DMS 273 treated with DMSO at 0.1 percent for 48 hours (cell line): ENCODE measurements at places on chromosomes 13 and 19.

DNA sequence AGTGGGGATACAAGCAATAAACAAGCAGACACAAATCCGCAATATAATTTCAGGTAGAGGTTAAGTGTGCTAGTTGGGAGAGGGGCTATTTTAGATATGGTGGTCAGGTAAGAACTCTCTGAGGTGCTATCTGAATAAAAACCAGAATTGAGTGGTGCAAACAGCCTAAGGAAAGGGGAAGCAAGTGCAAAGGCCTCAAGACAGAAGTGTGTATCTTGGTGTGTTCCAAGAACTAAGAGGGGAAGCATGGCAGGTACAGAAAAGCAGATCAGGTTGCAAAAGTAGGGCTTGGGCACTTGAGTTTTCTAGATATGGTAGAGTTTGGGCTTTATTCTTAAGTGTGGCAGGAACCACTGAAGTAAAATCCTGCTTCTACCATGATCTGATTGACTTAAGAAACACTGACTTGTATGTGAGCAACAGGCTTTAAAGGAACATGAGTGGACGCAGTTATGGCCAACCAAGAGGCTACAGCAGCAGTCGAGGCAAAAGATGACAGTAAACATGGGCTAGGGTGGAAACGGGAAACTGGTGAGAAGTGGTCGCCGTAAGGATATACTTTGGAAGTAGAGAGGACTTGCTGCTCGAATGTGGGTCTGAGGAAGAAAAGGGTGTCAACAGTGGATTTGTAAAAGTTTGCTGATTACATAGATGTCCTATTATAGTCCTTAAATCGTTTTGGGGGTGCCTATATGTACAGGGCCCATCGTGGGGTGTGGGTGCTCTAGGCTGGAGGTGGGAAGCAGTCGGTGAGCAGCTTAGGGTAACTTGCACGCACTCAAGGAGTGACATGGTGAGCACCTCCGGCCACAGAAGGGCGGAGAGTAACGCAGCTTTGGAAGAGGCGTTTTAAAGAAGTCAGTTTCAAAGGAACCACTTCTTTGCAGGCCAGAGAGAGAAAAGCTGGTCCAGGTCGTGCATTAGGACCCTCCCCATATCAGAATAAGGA lies 677 bp downstream of the TGDS start:
- no peak for DNase-seq

GRCh38 chr13:50672025-50672424 lies 171.5 kb downstream of the DLEU7 start:
- no peak for DNase-seq

DNA sequence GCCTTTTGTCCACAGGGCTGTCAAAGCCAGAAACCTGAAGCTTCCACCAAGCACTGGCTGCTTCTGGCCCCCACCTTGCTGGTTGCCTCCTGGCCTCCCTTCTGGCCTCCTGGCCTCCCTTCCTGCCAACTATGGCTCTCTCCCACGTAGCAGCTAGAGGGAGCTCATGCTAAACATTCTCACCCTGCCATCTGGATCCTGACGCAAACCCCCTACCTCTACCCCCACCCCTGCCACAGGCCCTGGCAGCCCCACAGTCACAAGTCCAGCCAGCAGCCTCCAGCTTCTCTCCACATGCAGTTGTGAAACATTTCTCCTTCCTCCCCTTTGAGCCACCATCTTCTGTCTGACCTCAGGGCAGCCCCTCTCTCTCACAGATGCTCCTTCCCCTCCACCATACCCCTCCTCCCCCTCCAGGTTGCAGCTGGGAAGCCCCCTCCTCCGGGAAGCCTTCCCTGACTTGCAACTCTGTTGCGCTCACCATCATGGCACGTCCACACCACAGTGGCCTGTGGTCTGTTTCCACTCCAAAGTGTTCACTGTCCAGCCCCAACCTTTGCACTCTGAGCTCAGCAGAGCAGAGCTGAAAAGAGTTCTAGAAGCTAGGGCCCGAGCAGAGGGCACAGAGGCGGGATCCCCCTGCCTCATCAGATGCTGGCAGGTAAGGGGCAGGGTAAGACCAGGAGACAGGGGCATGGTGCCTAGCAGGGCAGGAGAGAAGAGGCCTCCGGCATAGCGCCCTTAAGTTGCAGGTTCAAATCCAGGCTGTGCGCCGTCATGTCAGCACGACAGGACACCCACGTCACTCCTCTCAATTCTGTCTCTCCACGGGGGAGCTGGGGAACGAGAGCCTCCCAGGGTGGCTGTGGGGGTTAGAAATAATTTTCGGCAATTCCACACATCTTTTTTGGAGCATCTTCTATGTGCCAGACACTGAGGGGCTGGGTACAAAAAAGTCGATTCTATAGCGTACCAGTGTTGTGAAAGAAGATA lies 7.3 kb downstream of the ADGRL1 start:
- DNase-seq = no peak

- DNase-seq = no peak
Observed at GRCh38 chr19:35730326-35730725, 11.9 kb downstream of the IGFLR1 start.

DNA sequence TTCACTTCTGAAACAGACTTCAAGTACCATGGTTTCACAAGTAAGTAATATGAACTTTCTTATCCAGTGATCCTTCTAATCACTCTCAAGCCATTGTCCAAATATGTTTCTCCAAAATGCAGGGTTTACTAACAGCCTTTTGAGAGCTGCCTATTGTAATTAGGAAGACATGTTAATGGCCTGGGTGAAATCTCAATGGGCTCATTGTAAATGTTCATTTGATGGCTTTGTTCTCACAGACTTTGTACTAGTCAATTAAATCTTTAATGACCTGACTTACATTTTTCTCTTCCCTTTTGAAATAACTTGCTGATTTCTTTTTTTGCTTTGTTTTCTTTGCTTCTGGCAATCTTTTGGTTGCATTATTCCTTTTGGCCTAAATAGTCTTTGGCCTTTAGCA lies 444.8 kb downstream of the LIG4 start:
- no peak for DNase-seq

DNA sequence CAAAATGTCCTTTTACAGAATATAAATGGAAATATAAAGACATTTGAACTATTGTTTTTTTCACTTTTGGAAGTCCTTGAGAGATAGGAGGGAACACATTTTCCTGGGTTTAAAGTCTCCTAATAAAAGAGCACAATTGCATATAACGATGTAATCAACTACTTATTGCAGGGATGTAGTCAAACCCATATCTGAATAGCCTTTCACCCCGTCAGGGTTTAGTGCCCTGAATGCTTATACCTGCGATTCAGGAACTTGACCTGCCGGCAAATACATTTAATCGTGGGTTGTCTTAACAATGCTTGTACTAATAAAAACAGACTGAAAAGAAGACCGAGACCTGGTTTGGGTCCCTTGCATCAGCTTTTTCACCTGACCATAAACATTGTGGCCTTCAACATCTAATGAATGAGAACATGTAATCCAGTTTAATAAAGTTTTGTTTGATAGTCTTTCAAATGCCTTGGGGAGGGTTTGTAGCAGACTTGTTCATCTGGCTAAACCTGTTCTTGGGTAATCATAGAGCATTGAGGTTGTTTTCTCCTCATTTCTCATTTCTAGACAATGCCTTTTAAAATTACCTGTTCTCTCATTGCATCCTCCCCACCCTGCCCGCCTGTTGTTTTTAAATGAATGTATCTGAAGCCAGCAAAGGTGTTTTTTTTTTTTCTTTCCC lies 7.0 kb downstream of the KLF5 start:
- no peak for DNase-seq

- no peak for DNase-seq
Observed at GRCh38 chr13:44523146-44524015, 52.7 kb downstream of the TSC22D1 start.

DNA sequence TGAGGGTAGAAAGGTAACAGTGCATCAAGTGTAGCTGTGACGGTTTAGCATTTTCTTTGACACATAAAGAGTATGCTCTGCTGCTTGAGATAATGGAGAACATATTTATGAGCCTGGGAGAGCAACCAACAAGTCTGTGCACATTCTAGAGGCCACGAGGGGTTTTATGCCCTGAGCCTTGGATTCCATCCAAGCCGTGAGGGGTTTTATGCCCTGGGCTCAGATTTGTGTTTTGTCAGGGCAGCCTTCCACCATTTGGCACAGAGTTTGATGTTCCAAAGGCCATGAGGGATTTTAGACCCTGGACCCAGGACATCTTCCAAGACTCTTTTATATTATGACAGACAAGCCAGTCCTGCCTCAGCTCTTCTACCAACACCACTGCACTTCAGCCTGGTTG lies 106.4 kb downstream of the ZNF486 start:
- no peak for DNase-seq

DNA sequence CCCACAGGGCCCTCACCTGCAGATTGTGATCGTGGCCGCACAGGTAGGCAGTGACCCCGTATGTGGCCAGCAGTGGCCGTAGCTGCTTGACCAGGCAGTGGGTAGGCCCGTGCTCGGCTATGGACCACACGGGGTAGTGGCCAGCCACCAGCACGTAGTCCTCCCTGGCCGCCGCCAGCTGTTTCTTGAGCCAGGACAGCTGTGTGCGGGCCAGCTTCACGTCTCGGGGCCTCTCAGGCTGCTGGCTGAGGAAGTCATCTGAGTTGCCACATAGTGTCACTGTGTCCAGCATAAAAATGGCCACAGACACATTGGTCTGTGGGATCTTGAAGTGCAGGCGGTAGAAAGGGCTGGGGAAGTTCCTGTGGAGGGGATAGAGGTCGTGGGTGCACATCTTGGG lies 1.2 kb downstream of the ACP5 start:
- no peak for DNase-seq

- no peak for DNase-seq
Observed at GRCh38 chr13:24680258-24680920, at the start of gene ATP12A. Gene ATP12A, plus strand, starts transcription at chr13:24680408. Its CDS starts 336 bp downstream, at chr13:24680744.

DNA sequence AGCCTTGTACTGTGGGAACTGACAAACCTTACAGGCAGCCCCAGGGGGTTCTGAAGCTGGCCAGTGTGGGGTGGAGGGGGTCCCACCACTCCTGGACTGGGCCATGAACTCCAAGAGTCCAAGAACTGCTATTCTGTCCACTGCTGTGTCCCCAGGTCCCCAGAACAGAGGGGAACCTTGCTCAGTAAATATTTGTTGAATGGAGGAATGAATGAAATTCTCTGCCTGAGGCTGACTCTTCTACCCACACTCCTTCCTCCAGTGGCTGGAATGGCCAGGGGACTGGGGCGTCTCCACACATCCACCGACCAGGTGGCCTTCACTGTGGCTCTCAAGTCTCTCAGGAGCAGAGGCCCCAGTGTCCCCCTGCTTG lies 11.6 kb downstream of the WIZ start:
- no peak for DNase-seq

DNA sequence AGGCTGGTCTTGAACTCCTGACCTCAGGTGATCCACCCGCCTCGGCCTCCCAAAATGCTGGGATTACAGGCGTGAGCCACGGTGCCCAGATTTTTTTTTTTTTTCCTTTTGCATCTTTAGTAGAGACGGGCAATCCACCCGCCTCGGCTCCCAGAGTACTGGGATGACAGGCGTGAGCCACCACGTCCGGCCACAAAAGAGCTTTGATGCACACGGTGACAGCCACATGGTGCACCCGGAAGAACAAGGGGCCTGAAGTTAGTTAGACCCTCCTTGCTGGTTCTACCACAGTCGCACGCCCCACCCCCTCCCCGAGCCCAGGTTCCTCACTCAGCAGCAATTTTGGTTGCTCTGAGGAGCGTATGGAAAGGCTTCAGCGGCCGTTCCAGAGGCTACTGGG lies 54.2 kb upstream of the USE1 start:
- no peak for DNase-seq

DNA sequence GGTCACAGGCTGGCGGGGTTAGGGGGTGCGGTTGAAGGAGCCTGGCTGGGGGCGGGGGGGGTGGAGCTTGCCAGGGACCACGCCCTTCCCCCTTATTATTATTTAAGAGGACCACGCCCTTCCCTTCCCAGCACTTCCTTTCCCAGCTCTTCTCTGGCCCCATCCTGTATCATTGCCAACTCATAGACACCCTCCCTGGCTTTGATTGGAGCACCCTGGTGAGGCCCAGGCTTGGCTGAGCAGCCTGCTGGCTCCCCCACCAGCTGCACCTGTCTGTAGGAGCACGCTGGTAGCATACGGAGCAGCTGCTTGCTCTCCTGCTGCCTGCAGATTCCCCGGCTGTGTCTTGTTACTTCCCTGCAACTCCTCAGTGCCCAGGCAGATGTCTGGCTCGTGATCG lies 62.5 kb upstream of the PDX1 start:
- DNase-seq = peak; percentile 53

DNA sequence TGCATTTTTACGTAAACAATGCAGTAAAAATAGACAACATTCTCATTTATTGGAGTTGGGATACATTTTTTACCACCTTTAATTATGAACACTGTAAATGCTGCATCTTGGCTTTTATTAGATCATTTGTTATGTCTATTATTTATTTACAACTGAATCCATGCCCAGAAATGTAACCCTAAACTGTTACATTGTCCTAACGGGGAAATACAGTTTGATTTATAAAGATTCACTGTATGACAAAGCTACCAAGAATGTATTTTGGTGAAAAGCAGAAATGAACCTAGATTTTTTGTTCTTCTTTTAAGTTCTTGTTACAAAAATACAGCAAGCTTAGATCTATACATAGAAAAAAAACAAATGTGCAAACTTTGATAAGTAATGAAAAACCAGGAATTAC lies 1.1 kb downstream of the METTL21C start:
- DNase-seq = no peak

GRCh38 chr13:111625526-111626315 lies 305.3 kb downstream of the TEX29 start:
- no peak for DNase-seq

DNA sequence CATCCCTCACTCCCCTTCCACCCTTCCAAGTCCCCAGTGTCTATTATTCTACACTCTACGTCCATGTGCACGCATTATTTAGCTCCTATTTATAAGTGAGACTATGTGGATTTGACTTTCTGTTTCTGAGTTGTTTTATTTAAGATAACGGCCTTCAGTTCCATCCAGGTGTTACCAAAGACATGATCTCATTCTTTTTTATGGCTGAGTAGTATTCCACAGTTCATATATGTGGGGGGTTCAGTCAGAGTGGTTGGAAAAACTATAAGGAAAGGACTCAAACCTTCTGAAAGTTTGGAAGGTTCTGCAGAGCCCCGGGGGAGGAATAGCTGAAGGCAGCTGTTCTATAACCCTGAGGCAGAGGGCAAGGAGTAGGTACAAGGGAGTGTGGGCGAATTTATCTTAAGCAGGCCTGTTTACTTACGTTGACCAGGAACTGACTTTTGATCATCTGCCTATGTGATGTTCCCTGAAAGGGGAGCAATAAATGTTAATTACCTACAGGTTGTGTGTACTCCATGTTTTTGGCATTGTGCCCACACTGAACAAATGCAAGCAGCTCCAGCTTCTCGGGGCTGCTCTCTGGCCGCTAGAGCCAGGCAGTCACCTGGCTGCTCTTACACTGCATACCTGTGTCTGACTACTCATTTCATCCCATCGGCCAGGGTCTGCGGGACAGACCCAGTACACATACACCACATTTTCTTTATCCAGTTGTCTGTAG lies 13.5 kb upstream of the ADGRE1 start:
- DNase-seq = no peak

GRCh38 chr13:106286811-106287210 lies 248.7 kb downstream of the EFNB2 start:
- no peak for DNase-seq

GRCh38 chr13:34156841-34157365 lies 339.0 kb downstream of the RFC3 start:
- DNase-seq = peak; percentile 62

- DNase-seq = no peak
Observed at GRCh38 chr13:99376132-99376531, 68.9 kb upstream of the GPR183 start.
